ENCODE measurements at places on chromosomes 6 and 20. TPM values are rescaled to one million over a fixed set of nuclear protein-coding genes. Genes with fewer than 3 reads are reported as not detected.

DNA sequence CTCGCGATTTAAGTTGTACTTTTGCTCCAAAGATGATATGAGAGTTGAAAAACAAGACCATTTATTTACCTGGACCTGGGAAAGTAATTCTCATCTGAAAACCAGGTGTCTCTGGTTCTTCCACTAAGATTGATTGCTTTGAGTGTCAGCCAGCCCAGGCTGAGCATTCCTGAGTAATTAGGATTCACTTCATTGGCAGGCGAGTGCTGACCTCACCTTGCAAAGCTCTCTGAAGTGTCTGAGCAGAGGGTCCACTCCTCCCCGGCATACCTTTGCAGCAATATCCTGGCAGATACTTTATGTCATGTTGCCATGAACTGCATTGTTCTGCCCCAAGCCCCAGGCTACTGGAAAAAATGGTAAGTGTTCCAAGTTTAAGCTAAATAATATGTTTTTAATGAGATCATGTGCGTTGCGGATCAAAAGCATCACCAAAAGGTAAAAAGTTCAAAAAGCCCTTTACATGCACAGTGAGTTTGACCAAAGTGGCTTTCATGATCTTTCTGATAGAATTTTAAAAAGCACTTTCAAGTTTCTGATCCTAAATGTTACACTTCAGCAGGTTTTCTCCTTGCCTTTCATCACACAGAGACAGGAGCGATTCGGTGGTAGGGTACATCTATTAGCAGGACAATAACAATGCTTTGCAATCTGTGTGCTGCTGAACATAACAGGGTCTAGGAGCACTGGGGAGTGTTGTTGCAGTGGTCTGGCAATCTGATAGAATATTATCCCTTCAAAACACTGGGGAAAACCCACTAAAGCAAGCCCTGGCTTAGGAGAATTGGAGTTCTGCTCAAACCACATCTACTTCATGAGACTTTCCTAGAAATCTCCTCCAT is 127.8 kb upstream of the EEF1E1 start:
- no peak overlapping the region for H3K4me3 ChIP-seq
- no peak overlapping the region for H3K27ac ChIP-seq
- H3K36me3 ChIP-seq = no peaks in the 10 kb centered on the region
- DNase-seq = no peak

DNA sequence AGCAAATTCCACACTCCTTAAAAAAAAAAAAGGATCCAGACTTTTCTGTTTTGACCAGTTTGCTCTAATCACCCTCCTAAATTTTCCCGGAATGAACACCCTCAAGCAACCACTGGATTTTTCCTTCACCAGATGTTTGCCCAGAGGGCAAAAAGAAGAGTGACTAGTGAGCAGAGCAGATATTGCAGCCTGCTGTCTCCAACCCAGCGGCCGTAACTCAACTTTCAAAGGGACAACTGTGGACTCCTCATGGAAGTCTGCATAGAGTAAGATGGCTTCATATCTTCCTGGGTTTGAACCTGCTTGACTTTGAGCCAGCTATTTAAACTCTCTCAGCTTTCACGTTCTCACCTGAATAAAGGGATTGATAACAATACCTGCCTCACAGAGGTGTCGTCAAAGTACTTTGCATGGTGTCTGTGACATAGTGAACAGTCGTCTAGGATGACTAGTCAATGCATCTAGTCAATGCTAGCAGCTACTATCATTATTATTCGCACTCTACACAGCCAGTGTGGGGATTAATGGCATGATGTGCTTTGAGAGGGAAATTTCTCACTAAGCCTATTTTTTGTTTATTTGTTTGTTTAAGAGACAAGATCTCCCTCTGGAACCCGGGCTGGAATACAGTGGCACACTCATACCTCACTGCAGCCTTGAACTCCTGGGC is 92.2 kb upstream of the HIVEP1 start:
- no peak for DNase-seq
- H3K4me1 ChIP-seq = peaks cover 17% of the 10 kb centered on the region
- H3K27me3 ChIP-seq = no peaks in the 10 kb centered on the region
- no peaks in the 10 kb centered on the region for H3K36me3 ChIP-seq

PAQR8 gene
- 32.5 TPM for total RNA-seq

DNA sequence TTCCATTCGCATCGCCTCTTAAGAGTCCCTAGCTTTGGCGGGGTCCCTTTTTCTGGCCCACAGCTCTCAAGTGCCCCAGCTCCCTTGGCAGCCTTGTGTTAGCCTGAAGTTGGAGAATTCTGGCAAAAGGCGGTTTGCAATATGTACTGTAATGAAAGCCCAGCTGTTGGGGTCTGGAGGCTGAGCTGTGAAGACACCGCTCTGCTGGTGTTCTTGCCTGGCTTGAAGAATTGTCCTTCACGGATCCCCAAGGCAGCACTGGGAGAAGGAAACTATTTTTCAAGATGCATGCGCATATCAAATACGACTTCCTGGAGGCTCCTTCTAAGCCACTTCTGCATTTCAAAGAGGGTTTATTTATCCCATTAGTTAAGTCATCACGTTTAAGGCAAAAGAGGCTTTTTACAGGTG is 21.4 kb upstream of the CITED2 start:
- H3K4me1 ChIP-seq = no peaks in the 10 kb centered on the region
- no peaks in the 10 kb centered on the region for H3K27me3 ChIP-seq
- H3K4me3 ChIP-seq = no peak overlapping the region

GRCh38 chr6:127053875-127054235 is 64.6 kb upstream of the RSPO3 start:
- no peak overlapping the region for H3K27ac ChIP-seq
- no peak overlapping the region for H3K4me3 ChIP-seq
- H3K36me3 ChIP-seq = no peaks in the 10 kb centered on the region

DLL1 gene
- total RNA-seq = 6.2 TPM

Data from esophagus muscularis mucosa (tissue), 4 donors.